ENCODE measurements at places on chromosomes 1 and 21.

GRCh38 chr1:76919085-76919484 is 51.8 kb downstream of the ST6GALNAC5 start:
- H3K4me1 ChIP-seq: no peaks in the 10 kb centered on the region
- no peaks in the 10 kb centered on the region for H3K36me3 ChIP-seq
- DNase-seq: no peak
- no peak overlapping the region for H3K27ac ChIP-seq
- H3K27me3 ChIP-seq: no peaks in the 10 kb centered on the region
- H3K4me3 ChIP-seq: no peak overlapping the region

GRCh38 chr1:196660272-196660671 is 8.4 kb downstream of the CFH start:
- no peaks in the 10 kb centered on the region for H3K36me3 ChIP-seq
- no peaks in the 10 kb centered on the region for H3K4me1 ChIP-seq
- H3K4me3 ChIP-seq: no peak overlapping the region
- no peak for DNase-seq

GRCh38 chr1:29239142-29239541 is 2.8 kb downstream of the PTPRU start:
- H3K4me1 ChIP-seq: peaks cover 4% of the 10 kb centered on the region
- no peak overlapping the region for H3K4me3 ChIP-seq
- H3K27ac ChIP-seq: no peak overlapping the region
- no peaks in the 10 kb centered on the region for H3K36me3 ChIP-seq
- H3K27me3 ChIP-seq: peaks cover 14% of the 10 kb centered on the region
- DNase-seq: no peak

- no peaks in the 10 kb centered on the region for H3K27me3 ChIP-seq
- no peak overlapping the region for H3K27ac ChIP-seq
- no peak for DNase-seq
- no peak overlapping the region for H3K4me3 ChIP-seq
Observed at GRCh38 chr1:76593618-76594017, 273.7 kb upstream of the ST6GALNAC5 start.

GRCh38 chr1:184792450-184792969 is 37.9 kb upstream of the EDEM3 start:
- H3K27ac ChIP-seq: no peak overlapping the region
- no peak overlapping the region for H3K4me3 ChIP-seq
- no peaks in the 10 kb centered on the region for H3K4me1 ChIP-seq
- H3K36me3 ChIP-seq: no peaks in the 10 kb centered on the region
- no peak for DNase-seq

DNA sequence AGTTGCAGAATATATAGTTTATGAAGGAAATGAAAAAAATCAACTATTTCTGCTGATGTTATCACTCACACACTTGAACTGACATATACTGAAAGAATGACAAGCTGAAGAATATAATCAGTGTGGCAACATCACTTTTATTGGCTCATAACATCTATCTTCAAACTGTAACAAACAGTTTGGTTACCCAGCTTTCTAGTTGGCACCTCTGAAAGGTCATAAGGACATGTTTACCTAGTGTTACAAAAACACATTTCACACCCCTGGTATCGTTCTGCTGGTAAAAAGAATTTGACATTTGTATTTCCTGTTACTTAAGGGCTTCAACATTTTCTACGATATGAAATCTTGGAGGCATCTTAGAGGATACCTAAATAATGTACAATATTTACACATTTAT is 1267.0 kb upstream of the NCAM2 start:
- no peak for DNase-seq
- H3K27ac ChIP-seq: no peak overlapping the region
- H3K4me3 ChIP-seq: no peak overlapping the region

DNA sequence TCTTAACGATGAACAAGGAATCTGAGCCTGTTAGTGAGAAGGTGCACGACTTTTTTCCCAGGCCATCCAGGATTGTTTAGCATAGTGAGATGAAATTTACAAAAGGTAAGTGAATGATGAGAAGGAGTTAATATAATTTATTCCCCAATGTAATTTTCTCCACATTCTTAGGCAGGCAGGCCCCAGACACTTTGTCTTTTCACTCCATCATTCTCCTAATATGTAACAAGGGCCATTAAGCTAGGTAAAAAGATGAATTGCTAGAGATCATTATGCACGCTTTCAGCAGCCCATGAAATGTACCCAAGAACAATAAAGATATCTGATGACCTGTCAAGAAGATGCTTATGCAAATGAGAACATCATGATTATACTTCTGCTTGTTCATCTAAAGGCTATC is 24.1 kb downstream of the NIBAN1 start:
- H3K4me3 ChIP-seq: no peak overlapping the region
- H3K36me3 ChIP-seq: no peaks in the 10 kb centered on the region
- H3K4me1 ChIP-seq: no peaks in the 10 kb centered on the region
- no peak for DNase-seq
- H3K27ac ChIP-seq: no peak overlapping the region

DNA sequence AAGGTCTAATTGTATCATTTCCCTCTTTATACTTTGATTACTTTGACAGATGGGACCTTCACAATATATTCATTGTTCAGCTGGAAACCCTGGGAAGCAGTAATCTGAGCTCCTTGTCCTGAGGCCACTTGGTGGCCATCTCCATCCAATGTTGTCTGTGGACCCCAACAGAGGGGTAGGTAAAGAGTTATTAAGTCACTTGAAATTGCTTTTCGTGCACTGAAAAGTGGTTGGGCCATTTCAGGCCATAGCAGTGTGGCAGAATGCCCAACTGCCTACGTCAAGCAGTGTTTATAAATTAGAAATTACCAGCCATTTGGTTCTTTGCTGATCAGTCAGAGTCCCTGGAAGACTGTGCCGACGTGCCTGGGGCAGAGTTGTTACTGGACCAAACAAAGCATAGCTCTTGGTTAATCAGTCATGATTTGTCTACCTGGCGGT is 308.3 kb upstream of the USP25 start:
- no peaks in the 10 kb centered on the region for H3K36me3 ChIP-seq
- DNase-seq: no peak
- no peaks in the 10 kb centered on the region for H3K4me1 ChIP-seq
- H3K4me3 ChIP-seq: no peak overlapping the region

- no peak overlapping the region for H3K27ac ChIP-seq
- no peaks in the 10 kb centered on the region for H3K4me1 ChIP-seq
- no peaks in the 10 kb centered on the region for H3K36me3 ChIP-seq
- no peaks in the 10 kb centered on the region for H3K27me3 ChIP-seq
Observed at GRCh38 chr1:17564458-17565393, 25.2 kb downstream of the ARHGEF10L start.

DNA sequence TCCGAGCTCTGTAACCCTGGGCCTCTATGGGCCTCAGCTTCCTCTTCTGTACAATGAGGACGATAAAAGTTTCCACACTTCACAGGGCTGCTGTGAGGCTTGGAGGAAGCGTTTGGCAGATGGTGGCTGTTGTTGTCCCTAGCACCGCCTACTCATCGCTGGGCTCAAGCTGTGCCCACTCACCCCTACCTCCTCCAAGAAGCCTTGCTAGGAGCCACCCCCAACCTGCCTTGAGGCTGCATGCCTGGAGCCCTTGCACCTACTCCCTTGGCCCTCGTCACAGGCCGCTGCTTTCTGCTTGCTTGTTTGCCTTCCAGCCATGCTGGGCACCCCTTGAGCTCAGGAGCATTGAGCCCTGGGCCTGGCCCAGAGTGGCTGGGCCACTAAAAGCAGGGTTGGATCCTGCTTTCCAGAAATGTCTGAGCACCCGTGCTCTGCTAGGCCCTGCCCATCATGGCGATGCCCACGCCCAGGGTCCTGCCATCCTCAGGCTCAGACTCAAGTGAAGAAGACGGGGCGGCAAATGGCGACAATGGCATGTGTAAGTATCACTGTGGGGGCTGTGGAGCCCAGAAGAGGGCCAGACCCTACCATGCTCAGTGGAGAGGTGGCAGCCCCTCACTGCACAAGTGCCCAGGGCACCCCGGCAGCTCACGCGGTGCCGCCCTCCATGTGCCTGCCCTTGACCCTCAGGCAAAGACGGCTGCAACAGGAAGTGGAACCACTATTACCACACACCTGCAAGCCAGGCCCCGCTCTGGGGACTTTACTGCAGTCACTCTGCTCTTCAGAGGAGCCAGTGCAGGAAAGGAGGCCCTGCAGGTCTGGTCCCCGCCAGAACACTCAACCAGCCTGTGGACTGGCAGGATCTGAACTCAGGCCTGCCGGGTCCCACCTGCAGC is 9.5 kb downstream of the SH3BGRL3 start:
- peak; percentile 36 for DNase-seq
- peak overlapping the region; percentile 86 for H3K27ac ChIP-seq
- no peaks in the 10 kb centered on the region for H3K36me3 ChIP-seq
- H3K4me1 ChIP-seq: peaks cover 90% of the 10 kb centered on the region
- H3K4me3 ChIP-seq: peak overlapping the region; percentile 10

DNA sequence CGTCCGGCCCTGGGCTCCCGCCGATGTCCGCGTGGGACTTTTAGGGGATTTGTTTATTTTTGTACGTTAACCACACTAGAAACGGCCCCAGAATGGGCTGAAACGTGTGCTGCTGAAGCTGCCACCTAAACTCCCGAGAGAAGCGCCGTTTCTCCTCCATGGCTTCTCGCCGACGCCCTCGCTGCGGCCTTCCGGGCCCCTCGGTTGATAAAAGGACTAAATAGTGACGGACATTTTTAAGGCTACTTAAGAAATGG is 678 bp upstream of the PTTG1IP start:
- H3K27ac ChIP-seq: peak overlapping the region; percentile 81
- peaks cover 28% of the 10 kb centered on the region for H3K4me1 ChIP-seq
- no peaks in the 10 kb centered on the region for H3K36me3 ChIP-seq
- peak overlapping the region; percentile 71 for H3K4me3 ChIP-seq
- H3K27me3 ChIP-seq: no peaks in the 10 kb centered on the region

DNA sequence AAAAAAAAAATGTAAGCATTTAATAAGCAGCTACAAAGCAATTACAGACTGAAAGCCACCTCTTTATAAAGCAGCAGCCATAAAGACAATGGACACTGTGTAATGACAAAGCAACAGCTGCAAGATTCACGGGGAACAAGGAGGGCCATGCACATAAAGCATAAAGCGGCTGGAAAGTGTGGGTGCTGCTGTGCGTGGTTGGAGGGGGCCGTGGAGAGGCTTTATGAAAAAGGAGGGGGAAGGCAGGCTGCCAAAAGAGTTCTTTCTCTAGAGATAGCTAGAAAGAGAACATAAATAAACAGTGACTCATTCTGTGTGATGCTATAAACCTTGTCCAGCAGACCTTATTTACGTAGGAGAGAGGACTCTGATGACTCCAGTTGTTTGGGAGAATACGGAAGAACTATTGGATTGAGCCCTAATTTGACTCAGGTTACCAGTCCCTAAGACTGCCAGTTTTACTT is 49.3 kb downstream of the ADAMTS1 start:
- DNase-seq: no peak
- H3K4me3 ChIP-seq: no peak overlapping the region
- no peaks in the 10 kb centered on the region for H3K27me3 ChIP-seq
- no peaks in the 10 kb centered on the region for H3K4me1 ChIP-seq
- no peaks in the 10 kb centered on the region for H3K36me3 ChIP-seq

DNA sequence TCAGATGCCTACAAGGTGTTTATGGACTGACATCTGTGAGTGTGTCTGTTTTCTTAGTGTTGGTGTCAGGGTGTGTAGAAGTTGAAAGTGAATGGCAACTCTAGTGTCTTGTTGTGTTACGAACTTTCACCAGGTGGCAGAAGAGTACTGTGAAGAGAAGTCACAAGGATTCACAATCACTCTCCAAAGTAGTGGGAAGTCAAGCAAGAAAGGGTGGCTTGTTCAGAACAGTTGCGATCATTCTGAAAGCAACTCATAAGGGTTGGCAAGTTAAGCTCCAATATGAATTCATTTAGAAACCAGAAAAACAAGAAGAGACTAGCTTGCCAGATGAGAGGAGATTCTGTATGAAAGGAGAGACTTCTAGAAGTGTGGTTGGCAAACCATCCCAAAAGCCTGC is 86.1 kb downstream of the FASLG start:
- H3K4me1 ChIP-seq: peaks cover 38% of the 10 kb centered on the region
- peak; percentile 44 for DNase-seq
- no peak overlapping the region for H3K27ac ChIP-seq
- no peak overlapping the region for H3K4me3 ChIP-seq
- H3K27me3 ChIP-seq: no peaks in the 10 kb centered on the region

GRCh38 chr1:100862591-100862990 is 32.1 kb downstream of the EXTL2 start:
- no peaks in the 10 kb centered on the region for H3K27me3 ChIP-seq
- no peak overlapping the region for H3K27ac ChIP-seq
- H3K36me3 ChIP-seq: no peaks in the 10 kb centered on the region
- no peak for DNase-seq

GRCh38 chr1:3482378-3482849 is 27.9 kb downstream of the ARHGEF16 start:
- no peaks in the 10 kb centered on the region for H3K36me3 ChIP-seq
- no peak for DNase-seq
- H3K4me1 ChIP-seq: no peaks in the 10 kb centered on the region
- H3K27me3 ChIP-seq: no peaks in the 10 kb centered on the region
- no peak overlapping the region for H3K27ac ChIP-seq
- no peak overlapping the region for H3K4me3 ChIP-seq

DNA sequence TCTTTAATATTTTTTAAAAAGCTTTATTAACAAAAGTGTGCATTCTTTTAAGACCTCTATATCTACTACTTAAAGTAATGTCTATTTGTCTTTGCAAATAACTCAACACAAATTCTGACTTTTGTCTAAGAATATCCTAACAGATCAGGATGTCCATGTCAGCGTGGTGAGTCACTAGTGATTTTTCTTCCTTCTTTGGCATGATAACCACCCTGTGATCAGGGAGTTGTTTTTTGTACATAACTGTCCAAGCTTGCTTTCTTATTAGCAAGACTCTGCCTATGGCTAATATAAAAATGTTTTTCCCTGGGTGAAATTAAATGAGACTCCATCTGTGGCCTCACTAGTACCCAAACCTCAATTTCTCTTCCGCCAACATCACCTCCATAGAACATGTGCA is 688.9 kb upstream of the ADGRL2 start:
- no peak for DNase-seq
- H3K27me3 ChIP-seq: no peaks in the 10 kb centered on the region
- no peaks in the 10 kb centered on the region for H3K36me3 ChIP-seq
- H3K4me3 ChIP-seq: no peak overlapping the region
- H3K27ac ChIP-seq: no peak overlapping the region

DNA sequence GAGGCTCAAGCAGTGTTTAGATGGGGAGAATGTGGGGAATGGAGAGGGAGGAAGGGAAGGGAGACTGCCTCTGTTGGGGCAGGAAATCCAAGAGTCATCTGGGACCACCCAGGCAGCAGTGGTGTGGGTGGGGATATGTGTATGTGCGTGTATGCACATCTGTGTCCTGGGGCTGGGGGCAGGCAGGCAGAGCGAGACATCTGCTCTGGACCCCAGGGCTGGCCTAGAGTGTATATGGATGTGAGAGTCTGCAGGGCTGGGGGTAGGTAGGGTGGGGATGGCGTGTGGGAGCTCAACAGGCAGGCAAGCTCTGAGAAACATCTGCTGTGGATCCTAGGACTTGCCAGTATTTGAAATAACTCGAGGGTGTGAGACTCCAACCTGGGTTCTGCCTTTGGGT is 3.5 kb downstream of the PTCH2 start:
- peaks cover 4% of the 10 kb centered on the region for H3K4me1 ChIP-seq
- no peaks in the 10 kb centered on the region for H3K27me3 ChIP-seq
- no peaks in the 10 kb centered on the region for H3K36me3 ChIP-seq
- no peak overlapping the region for H3K4me3 ChIP-seq
- H3K27ac ChIP-seq: no peak overlapping the region
